ENCODE measurements at places on chromosomes 3 and 15. TPM values are rescaled to one million over a fixed set of nuclear protein-coding genes. Genes with fewer than 3 reads are reported as not detected.

Gene LMAN1L
- not detected for total RNA-seq

Gene CPEB1
- total RNA-seq: 2.5 TPM

Gene CIP2A
- 29.3 TPM for total RNA-seq

Gene TTLL13
- 0.18 TPM for total RNA-seq

Gene ZBTB47
- total RNA-seq: 5.6 TPM

DNA sequence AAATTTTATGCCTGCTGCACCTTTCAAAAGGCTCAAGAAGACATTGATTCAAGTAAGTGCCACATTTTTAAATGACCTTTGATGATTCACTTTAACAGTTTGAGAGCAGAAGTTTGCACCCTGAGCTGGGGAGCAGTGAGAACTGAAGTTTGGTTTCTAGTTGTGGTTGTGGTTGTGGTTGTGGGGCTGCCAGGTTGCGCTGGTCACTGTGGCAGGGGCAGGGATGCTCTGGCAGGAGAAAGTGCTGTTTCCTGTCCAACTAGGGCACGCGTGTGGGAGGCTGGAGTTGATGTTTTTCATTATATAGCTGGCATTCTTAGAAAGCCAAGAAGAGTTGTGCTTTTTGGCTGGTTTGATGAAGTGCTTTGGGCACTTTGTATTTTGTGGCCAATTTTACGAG, 339.7 kb upstream of the NR2F2 start:
- DNase-seq: no peak

- no peak for DNase-seq
Observed at GRCh38 chr15:57129064-57129463, 210.6 kb downstream of the TCF12 start.

DNA sequence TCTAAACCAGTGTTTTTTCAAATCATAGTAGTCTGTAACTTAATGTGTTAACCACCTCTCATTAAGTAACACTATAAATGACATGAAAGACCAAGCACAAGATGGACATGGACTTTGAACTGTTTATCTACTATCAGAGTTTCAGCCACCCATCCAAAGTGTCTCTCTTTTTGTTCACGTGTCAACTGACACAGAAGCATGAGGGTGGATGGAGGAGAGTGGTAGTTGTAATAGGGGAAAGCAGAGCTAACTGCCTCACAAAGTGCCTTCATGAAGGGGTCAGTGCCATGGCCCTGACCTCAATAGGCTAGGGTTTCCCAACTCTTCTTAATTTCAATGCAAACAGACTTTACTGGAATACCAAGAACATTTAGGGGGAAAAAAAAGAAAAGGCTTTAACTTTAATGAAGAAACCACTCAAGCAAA, 32.1 kb upstream of the TRPM7 start:
- DNase-seq: no peak

GRCh38 chr3:170321321-170322034, 36.0 kb upstream of the SKIL start:
- no peak for DNase-seq

DNA sequence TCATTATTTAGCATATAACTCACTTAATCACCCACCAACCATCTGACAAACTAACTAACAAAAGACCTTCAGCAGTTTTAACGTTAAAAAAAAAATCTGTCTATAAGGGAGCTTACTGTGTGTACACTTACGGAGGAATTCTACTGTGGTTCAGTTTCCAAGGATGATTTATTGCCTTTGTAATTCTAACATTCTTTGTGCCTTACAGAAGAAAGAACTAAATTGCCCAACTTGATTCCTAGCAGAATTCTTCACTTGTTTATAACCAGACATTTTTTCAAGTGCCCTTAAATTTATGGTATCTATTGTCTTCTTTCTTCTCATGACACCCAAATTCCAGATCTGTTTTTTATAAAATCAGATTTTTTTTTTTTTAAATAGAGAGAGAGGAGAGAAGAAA, 119.7 kb upstream of the IGSF10 start:
- DNase-seq: no peak

DNA sequence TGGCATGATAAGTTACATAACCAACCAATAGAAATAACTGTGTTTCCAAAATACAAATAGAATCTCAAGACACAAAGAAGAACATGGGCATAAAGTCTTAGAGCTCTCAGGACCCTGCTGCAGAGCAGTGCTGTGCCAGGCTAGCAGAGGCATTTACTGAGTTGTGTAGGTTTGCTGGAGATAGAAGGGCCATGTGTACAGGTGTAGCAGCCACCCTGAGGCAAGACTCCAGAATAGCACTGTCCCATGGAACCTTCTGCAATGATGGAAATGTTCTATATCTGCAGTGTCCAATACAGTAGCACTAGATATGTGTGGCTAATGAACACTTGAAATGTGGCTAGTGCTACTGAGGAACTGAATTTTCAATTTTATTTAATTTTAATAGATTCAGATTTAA, 267.0 kb upstream of the UMPS start:
- no peak for DNase-seq

GRCh38 chr3:134881305-134881704, 86.2 kb downstream of the EPHB1 start:
- no peak for DNase-seq

- DNase-seq: no peak
Observed at GRCh38 chr3:14304101-14305045, 98.0 kb upstream of the SLC6A6 start.

GRCh38 chr3:150740733-150741496, 22.1 kb downstream of the SIAH2 start:
- DNase-seq: no peak

DNA sequence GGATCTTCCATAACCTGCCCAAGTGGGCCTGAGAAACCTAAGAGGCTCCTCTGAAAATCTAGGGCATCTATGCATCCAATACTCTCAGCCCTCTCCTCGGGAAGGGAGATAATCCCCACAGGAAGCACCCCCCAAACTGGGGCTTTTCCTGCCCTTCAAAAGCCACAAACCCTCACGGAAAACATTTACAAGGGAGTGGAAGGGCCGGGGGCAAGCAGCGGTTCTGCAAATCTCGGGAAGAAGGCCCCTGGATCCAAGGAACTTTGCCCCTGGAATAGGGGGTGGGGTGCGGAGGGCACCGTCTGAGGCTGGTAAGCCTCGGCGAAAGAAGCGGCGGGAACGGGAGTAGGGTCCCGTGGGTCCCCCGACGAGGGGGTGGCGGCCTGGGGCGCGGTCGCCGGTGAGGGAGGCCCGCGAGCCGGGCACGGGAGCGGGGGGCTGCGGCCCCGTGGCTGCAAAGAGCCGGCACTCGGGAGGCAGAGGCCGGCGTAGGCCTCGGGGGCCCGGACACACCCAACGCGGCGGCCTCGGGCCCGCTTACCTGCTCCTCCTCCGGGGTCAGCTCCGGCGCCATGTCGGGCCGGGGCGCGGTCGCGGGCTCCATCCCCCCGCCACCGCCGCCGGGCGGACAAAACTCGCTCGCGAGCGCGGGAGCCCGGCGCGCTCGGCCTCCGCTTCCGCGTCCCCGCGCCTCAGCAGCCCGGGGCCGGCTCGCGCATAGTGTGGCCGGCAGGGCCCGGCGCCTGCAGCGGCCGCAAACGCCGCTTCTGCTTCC, 755 bp downstream of the PTPN9 start:
- DNase-seq: peak; percentile 30

DNA sequence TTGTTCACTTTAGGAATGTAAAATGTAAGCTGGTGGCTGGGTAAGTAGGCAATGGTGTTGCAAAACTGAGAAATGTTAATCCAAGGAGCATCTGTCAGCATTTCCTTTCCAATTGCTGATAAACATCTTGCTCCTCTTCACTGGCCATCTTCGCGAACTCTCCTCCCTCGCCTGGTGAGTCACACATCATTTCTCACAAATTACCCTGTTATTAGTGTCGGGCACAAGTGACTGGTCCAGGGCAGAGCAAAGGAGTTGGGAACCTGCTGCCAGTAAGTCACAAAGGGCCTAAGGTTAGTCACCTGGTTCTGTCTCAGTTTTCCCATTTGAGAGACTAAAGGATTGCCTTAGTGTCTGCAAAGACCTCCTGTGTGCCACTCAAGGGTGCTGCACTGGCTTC, 13.0 kb downstream of the CERS3 start:
- DNase-seq: no peak

GRCh38 chr3:101248736-101249135, 71.6 kb downstream of the IMPG2 start:
- no peak for DNase-seq

DNA sequence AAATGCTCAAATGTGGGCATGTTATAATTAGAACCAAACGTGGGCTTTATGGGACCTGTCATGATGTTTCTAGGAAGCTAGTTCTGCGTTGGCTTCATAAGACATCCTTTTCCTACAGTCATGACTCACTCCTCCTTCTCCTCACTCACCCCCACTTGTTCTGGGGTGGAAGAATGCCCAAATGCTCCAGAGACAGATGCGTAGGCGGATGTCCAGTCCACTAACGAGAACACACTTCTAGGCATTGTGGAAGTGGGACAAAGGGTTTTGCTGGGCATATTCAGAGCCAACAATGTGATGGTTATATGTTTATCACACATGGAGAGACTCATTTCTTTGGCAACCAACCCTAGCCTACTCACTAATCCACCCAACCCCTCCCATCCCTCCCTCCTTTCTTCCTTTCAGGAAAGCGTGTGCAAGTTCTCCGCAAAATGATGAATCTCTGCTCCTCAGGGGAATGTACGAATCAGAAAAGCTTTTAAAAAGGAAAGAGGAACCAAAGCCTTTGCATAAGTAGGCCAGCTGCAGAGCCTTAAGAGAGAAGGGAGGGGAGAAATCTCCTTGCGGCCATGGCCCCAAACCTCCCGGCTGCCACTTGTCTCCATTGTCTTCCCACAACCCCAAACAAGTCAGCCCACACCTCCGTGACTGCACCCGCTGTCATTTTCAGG, 123.0 kb upstream of the SPRED1 start:
- no peak for DNase-seq

GRCh38 chr3:25872200-25872877, 82.4 kb downstream of the OXSM start:
- DNase-seq: no peak

DNA sequence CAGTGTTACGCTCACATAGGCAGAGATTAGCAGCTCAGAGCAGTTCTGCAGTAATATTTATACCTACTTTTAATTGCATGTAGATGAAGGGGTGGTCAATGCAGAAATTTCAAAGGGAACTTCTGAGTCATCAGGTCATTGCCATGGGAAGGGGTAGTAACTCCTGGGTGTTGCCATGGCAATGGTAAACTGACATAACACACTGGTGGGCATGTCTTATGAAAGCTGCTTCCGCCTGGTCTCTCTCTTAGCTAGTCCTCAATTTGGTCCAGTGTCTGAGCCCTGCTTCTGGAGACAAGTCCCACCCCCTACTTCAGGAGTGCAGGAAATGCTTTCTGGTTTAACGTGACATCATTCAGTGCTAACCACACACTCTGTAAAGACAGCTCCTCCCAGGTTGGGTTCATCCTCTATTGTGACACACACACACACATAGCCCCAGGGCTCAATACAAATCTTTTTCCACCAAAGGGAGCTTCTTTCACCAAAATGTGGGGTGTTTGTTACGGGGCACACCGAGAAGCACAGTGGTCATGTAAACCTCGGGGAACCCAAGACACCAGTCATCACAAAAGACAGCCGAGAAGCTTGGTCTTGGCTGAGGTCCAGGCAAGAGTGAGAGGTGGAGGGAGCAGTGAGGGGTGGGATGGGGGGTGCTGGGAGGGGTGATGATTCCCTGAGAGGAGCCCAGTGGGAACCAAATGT, 74.5 kb downstream of the TLE3 start:
- DNase-seq: no peak

DNA sequence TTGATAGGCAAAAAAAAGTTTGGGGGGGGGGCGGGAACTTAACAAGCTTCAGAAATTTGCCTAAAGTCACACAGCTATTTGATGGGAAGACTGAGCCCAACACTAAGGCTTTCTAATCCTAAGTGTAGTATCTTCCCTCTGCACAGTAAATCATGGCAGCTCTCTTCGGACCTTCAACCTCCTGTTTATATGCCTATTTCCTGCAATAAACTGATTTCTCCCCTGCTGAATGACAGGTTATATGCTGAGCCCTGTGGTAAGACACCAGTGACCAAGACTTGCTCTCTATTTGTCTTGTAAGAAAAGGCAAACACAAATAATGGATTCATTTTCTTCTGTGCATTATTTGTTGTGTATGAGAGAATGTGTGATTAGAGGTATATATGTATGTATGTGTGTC, 355.8 kb upstream of the ARRDC4 start:
- DNase-seq: no peak

- DNase-seq: peak; percentile 37
Observed at GRCh38 chr3:12768579-12769527, 9.8 kb upstream of the TMEM40 start.

All from WTC11 (cell line).